ENCODE measurements at places on chromosomes 5 and 9. TPM values are rescaled to one million over a fixed set of nuclear protein-coding genes. Genes with fewer than 3 reads are reported as not detected.
A peak's percentile ranks its signal among the peaks of the same experiment; 100 is the strongest.

- DNase-seq, result no peak
- no peaks in the 10 kb centered on the region for H3K27me3 ChIP-seq
- H3K4me3 ChIP-seq, result no peak overlapping the region
- no peaks in the 10 kb centered on the region for H3K4me1 ChIP-seq
These were observed 138.0 kb upstream of the KCNN2 start for GRCh38 chr5:114223866-114224265.

- H3K4me1 ChIP-seq, result no peaks in the 10 kb centered on the region
- no peak overlapping the region for H3K27ac ChIP-seq
- no peak overlapping the region for H3K4me3 ChIP-seq
- no peak for DNase-seq
- H3K27me3 ChIP-seq, result peaks cover 11% of the 10 kb centered on the region
These were observed 50.2 kb upstream of the FSTL4 start for GRCh38 chr5:133662578-133662977.

- no peak overlapping the region for H3K27ac ChIP-seq
- no peaks in the 10 kb centered on the region for H3K27me3 ChIP-seq
- peaks cover 5% of the 10 kb centered on the region for H3K36me3 ChIP-seq
- no peak overlapping the region for H3K4me3 ChIP-seq
- peaks cover 4% of the 10 kb centered on the region for H3K4me1 ChIP-seq
These were observed 171.3 kb downstream of the GDNF start for GRCh38 chr5:37668524-37669047.

- DNase-seq, result no peak
- H3K27me3 ChIP-seq, result peaks cover 71% of the 10 kb centered on the region
- peak overlapping the region; percentile 42 for H3K27ac ChIP-seq
- peaks cover 22% of the 10 kb centered on the region for H3K4me1 ChIP-seq
These were observed 157.5 kb upstream of the SMIM23 start for GRCh38 chr5:171627936-171628632.

DNA sequence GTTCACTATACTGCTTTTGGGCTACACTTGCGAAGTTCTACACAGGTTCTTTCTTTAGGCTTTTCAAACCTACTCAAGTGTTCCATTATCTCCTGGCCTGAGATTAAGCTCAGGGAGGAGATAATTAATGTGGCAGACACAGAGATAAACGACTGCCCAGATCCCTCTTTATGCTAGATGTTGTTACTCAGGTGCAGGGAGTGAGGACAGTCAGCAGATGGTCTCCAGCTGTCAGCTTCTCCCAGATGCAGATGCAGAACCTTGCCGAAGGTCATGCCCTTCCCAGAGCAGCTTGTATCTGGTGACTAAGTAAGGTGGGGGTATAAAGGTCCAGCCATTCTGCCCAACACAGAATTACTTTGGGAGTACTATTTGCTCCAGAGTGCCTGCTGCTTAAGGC lies 166.2 kb downstream of the ZNF462 start:
- DNase-seq, result no peak
- no peaks in the 10 kb centered on the region for H3K27me3 ChIP-seq
- no peak overlapping the region for H3K4me3 ChIP-seq
- peaks cover 3% of the 10 kb centered on the region for H3K4me1 ChIP-seq

- H3K27me3 ChIP-seq, result peaks cover 3% of the 10 kb centered on the region
- H3K27ac ChIP-seq, result no peak overlapping the region
- DNase-seq, result no peak
- peaks cover 33% of the 10 kb centered on the region for H3K4me1 ChIP-seq
- no peaks in the 10 kb centered on the region for H3K36me3 ChIP-seq
- no peak overlapping the region for H3K4me3 ChIP-seq
These were observed 176.9 kb downstream of the RGS3 start for GRCh38 chr9:113640418-113640817.

- DNase-seq, result no peak
- H3K4me3 ChIP-seq, result no peak overlapping the region
- H3K27ac ChIP-seq, result no peak overlapping the region
- peaks cover 22% of the 10 kb centered on the region for H3K36me3 ChIP-seq
- H3K4me1 ChIP-seq, result peaks cover 34% of the 10 kb centered on the region
- no peaks in the 10 kb centered on the region for H3K27me3 ChIP-seq
These were observed 18.8 kb downstream of the TRIO start for GRCh38 chr5:14161825-14162556.

GRCh38 chr5:67639313-67639712 lies 442.7 kb upstream of the CD180 start:
- peaks cover 10% of the 10 kb centered on the region for H3K4me1 ChIP-seq
- H3K4me3 ChIP-seq, result no peak overlapping the region
- H3K36me3 ChIP-seq, result peaks cover 7% of the 10 kb centered on the region
- H3K27ac ChIP-seq, result no peak overlapping the region
- no peak for DNase-seq
- H3K27me3 ChIP-seq, result no peaks in the 10 kb centered on the region

- no peaks in the 10 kb centered on the region for H3K4me1 ChIP-seq
- H3K27ac ChIP-seq, result no peak overlapping the region
- H3K36me3 ChIP-seq, result no peaks in the 10 kb centered on the region
These were observed 24.2 kb upstream of the MACIR start for GRCh38 chr5:103234239-103234975.

The RETREG1 gene
- total RNA-seq, result 11.6 TPM

The PCDHGB1 gene
- total RNA-seq, result 1.8 TPM

Data from type B pancreatic cell (in vitro differentiated cells).